ENCODE measurements at places on chromosomes 4 and X.

DNA sequence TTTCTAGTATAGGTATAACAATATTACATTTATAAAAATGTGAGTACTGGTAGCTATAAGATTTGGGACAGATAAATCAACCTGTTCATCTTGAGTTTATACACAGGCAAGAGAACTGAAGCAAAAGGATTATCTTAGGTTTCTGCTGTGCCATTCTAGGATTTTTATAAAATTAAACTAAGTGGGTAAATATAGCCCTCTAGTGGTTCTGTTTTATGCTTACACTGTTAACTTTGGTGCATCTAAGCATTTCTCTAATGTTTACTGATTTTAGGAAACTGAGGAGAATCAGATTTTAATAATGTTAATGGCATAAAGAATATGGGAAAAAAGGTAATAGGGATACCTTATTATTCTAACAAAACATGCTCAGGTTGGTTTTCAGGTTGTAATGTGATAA, 1.1 kb upstream of the RRH start:
- no peak for DNase-seq

DNA sequence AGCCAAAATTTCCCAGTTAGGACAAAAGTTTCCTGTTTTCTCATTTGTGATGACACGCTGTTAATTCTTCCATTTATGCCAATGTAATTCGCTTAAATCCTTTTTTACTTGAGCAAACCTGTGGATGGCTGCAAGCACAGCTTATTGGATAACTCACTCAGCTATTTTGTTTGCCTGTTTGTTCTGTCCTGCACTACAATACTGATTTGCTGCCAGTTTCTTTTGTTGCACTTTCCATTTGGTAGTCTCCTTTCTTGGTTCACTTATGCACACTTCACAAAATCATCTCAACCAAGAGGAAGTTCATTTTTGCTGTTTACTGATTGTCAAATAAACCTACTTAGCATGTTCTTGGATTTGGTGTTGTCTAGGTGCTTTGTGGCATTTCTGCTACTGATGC, 40.3 kb downstream of the MFAP3L start:
- DNase-seq, result no peak

DNA sequence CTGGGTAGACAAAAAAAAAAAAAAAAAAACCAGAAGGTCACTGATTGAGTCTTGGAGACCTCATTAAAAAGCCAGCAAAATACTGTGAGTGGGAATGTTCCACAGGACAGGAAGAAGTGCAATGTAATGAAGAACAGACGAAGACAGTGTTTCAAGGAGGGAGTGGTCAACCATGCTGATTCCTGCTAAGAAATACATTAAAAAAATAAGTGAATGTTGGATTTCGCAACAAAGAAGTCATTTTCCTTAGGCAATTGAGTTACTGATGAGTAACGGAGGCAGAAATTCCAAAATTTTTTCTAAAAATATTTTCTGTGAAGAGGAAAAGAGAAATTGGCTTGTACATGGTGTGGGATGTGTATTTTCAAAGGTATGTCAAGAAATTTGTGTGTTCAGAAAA, 94.3 kb upstream of the FAM47B start:
- DNase-seq, result no peak

DNA sequence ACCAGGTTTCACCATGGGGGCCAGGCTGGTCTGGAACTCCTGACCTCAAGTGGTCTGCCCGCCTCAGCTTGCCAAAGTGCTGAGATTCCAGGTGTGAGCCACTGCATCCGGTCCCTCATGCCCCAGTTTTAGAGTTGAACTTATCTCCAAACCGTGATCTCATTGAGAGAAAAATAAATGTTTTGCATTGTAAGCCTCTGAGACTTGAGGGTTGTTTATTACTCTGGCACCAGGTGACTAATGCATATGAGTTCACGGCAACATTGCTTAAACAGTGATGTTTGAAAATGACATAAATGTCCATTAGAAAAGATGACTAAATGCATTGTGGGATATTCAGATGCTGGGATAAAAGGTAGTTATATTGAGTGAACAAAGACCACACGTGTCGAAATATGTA, 22.9 kb upstream of the FAT1 start:
- DNase-seq, result no peak

DNA sequence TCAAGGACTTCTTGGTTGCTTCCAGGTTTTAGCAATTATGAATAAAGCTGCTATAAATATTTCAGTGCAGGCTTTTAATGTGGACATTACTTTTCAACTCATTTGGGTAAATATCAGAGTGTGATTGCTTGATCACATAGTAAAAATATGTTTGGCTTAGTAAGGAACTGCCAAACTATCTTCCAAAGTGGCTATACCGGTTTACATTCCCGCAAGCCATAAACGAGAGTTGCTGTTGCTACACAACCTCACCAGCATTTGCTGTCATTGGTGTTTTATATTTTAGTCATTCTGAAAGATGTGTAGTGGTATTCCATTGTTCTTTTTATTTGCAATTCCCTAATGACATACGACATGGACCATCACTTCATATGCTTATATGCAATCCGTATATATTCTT, 30.9 kb upstream of the SPOCK3 start:
- no peak for DNase-seq

DNA sequence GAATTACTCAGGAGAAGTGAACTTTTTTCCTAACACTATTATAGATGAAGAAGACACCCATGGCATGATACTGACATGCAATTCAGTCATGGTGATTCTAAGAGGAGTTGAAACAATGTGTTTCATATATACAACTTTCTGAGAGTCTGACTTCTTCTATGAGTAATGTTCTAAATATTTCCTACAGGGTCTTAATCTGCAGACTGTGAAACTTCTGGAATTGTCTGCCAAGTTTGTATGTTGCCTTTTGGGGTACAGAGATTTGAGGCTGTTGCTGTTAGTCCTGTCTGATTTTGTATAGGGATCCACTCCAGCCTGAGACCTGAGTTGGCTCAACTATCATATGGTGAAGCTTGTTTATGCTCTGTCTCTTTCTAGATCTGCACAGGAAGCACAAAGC, 160.6 kb upstream of the GATB start:
- DNase-seq, result no peak

GRCh38 chrX:97074400-97074799, 190.7 kb downstream of the RPA4 start:
- DNase-seq, result no peak

- no peak for DNase-seq
These were observed 399.0 kb downstream of the GBA3 start for GRCh38 chr4:23091711-23092110.

DNA sequence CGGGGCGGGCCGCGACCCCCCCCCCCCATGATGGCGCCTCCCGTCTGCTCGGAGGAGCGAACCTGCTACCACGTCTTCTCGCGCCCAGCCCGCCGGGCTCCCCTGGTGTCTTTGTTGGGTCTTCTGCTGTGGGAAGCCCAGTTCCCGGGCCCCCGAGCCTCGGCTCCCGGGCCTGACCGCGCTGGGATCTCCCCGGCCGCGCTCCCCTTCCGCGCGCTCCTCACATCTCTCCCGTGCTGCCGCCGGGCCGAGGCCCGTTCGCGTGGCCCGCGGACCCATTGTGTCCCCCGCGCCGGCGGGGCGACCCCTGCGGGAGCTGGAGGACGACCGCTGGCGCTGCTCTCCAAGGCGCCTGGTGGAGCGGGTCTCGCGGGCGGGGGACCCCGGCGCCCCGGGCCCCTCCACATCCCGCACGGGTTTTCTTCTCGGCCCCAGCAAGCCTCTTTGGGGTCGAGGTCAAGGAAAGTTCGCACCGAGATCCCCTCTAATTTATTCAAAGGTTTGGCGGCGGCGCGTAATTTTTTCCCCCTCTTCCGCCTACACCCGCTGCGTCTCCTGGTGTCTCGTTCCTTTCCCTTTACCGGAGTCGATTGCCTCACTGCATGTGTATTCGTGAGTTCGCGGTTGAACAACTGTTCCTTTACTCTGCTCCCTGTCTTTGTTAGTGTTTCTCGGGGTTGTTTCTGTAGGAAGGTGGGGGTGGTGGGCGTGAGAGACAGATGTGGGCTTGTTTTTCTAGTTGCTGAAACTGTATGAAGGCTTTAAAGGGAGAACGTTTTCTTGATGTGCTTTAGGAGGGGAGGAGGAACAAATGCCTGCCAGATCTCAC, 770 bp downstream of the SMAD1 start:
- DNase-seq, result peak; percentile 50

DNA sequence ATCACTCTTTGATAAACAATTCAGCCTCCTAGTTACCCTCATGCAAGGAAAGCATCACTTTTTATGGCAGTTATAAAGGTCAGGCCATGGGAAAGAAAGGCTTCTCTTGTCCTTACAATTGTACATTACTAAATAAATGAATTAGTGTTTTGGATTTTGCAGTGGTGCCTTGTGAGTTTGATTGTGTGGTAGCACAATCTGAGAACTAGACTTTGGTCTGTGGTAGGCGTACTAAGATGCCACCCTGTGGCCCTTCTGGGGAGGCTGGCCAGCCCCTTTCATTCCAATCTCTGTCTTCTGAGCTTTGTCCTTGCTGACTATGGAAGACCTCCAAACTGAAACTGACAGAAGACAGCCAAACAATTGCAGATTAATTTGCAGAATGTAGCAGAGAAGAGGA, 14.6 kb upstream of the HNRNPD start:
- DNase-seq, result no peak

DNA sequence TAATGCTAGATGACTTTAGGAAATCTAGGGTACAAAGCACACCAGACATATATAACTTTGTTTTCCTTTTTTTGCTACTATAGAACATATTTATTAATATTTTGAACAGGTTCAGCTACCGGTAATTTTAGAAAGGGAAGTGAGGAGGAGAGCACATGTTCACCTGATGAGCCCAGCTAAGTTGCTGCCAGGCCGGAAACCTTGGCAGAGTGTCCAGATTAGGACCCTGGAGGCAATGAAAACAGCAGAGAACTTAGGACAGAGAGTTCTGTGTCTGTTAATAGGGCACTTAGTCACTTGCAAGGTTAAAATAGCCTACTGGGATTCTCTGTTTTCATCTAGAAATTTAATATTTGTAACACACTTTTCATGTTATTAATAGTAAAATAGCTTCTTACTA, 348.9 kb upstream of the CPEB2 start:
- DNase-seq, result no peak

GRCh38 chrX:128714425-128714824, 662.2 kb upstream of the ACTRT1 start:
- DNase-seq, result no peak

- DNase-seq, result no peak
These were observed 101.4 kb downstream of the ARHGAP10 start for GRCh38 chr4:147833254-147833653.

- no peak for DNase-seq
These were observed 138.3 kb upstream of the PUDP start for GRCh38 chrX:7286168-7286837.

- no peak for DNase-seq
These were observed 1.2 kb upstream of the TMEM47 start for GRCh38 chrX:34658326-34658725.
